ENCODE measurements at places on chromosomes 4 and X. TPM values are rescaled to one million over a fixed set of nuclear protein-coding genes. Genes with fewer than 3 reads are reported as not detected.
A peak's percentile ranks its signal among the peaks of the same experiment; 100 is the strongest.

GRCh38 chr4:162943263-162943662, 223.4 kb downstream of the NAF1 start:
- no peak for DNase-seq

- DNase-seq, result peak; percentile 34
Observed at GRCh38 chrX:9534686-9535085, 69.8 kb downstream of the TBL1X start.

DNA sequence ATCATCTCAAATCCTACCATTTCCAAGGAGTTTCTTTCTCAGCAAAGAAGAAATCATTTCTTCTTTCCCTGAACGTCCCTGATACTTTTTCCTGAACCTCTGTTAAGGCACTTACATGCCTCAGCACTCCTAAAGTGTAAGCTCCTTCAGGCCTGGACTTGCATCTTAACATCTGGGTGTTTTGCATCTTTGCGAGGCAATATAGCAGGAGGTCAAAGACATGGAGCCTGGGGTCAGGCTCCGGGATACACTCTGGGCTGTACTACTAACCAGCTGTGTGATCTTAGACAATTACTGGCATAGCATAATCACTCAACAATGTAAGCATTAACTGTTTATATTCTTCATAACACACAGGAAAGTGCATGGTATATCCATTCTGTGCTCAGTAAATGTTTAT, 275.5 kb upstream of the BOD1L1 start:
- no peak for DNase-seq

P2RY10 gene
- total RNA-seq, result not detected
